Smooth muscle cell of the brain vasculature (primary cell): ENCODE measurements at places on chromosomes 16 and 17.

- no peak for DNase-seq
Observed at GRCh38 chr16:52906281-52906680, 146.4 kb downstream of the CHD9NB start.

DNA sequence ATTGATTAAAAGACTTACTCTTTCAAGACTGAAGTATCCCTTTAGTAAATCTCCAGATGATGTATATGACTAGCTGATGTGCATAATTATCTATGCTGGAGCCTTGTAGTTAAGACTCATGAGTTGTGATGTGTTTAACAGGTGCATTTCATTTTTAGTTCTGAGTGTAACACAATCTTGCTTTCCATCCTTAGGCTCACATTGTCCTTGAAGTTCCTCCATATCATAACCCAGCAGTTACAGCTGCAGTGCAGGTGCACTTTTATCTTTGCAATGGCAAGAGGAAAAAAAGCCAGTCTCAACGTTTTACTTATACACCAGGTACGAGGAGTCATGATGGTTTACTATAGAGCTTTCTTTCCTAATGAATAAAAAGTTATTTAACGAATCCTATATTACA, 52.9 kb downstream of the ESRP2 start:
- no peak for DNase-seq

- no peak for DNase-seq
Observed at GRCh38 chr17:79706931-79707850, 23.6 kb upstream of the ENPP7 start.

DNA sequence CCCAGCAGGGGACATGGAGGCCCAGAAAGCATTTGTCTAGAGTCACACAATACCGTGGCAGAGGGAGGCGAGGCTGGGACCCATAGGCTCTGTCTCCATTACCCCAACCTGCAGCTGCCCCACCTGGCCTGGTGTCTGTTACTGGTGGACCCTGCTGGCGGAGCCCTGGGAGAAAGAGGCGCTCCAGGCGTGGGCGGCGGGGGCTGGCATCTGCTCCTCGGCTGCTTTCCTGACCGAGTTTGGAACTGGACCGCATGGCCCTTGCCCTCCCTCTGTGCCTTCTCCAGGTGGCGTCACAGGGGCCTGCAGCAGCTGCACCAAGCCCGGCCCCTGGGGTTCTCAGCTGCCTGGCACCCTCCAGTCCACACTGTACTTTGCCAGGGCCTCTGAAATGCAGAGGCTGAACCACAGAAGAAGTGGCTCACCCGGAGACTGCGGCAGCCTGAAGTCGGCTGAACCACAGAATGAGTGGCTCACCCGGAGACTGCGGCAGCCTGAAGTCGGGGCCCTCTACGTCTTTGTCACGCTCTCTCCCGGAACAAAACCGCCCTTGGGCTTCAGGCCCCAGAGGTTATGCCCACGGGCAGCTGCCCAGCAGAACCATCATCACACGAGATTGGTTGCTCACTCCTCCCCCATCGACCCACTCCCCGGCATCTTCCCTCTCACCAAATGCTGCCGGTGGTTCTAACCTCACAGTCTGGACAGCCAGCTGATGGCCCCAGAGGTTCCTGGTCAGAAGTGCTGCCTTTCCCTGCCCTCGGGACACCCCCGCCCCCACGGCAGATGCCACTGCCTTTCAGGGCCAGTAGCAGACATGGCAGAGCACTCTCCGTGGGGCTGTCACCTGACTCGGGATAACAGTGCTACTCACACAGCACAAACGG, 20.2 kb downstream of the CBFA2T3 start:
- DNase-seq, result no peak

GRCh38 chr17:44549686-44550085, 7.6 kb upstream of the FZD2 start:
- DNase-seq, result no peak

GRCh38 chr17:75146592-75146991, 7.7 kb downstream of the JPT1 start:
- no peak for DNase-seq

GRCh38 chr17:80887639-80888175, 103.9 kb upstream of the CHMP6 start:
- DNase-seq, result no peak

- DNase-seq, result no peak
Observed at GRCh38 chr17:74245145-74245831, 28.7 kb upstream of the DNAI2 start.

DNA sequence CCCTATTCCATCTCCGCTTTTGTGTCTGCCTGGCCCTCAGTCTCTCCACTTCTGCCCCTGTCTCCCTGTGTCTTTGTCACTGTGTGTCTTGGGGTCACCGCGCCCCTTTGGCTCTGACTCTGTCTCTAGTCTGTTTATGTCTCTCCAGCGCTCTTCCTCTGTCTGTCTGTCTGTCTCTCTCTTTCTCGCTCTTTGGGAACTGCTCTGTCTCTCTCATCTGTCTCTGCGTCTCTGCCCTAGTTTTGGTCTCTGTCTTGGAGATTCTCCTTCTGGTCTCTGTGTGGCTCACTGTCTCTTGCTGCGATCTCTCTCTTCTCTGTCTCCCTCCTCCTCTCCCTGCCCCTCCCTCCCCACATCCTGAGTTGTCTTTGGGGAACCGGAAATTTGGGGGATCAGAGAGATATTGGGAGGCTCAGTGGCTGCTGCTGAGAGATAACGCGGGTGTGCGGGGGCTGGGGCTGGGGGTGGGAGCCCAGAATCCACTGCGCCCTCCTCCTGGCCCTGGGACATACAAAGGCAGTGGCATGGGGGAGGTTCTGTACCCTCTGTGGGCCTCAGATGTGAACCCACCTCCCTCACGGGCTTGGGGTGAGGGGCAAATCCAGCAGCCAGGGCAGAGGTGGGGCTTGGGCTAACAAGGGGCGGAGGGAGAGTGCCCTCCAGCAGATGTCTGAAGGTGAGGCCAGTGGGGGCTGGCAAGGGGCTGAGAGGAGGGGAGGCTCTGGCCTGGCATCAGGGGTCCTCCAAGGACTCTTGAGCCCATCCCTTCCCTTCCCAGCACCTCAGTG, 24.4 kb downstream of the LAT start:
- DNase-seq, result no peak

DNA sequence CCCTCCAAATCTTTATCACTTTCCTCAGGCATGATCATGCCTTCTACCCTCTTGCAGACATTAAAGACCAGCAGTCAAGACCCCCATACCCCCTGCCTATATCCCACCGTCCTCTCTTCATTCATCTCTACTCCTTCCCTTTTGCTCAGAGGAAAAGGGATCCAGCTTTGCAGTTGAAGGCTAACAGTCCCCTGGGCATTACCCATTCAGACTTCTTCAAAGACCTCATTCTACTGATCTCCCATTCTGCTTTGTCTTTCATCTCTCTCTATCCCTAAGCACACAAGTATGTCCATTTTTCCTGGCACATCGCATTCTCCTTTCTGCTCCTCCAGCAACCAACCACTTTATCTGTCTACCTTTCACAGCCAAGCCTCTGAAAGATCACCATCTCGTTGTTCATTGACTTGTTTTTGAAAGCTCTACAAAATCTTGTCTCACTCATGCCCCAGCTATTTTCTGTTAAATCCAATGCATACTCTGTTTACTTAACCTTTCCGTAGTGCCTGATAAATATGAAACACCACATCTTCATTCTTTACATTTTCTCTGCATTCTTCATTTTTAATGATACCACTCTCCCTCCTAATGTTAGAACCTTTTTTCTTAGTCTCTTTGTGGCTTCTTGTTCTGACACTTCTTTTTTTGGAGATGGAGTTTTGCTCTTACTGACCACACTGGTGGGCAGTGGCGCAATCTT, 14.1 kb upstream of the LCMT1 start:
- no peak for DNase-seq

DNA sequence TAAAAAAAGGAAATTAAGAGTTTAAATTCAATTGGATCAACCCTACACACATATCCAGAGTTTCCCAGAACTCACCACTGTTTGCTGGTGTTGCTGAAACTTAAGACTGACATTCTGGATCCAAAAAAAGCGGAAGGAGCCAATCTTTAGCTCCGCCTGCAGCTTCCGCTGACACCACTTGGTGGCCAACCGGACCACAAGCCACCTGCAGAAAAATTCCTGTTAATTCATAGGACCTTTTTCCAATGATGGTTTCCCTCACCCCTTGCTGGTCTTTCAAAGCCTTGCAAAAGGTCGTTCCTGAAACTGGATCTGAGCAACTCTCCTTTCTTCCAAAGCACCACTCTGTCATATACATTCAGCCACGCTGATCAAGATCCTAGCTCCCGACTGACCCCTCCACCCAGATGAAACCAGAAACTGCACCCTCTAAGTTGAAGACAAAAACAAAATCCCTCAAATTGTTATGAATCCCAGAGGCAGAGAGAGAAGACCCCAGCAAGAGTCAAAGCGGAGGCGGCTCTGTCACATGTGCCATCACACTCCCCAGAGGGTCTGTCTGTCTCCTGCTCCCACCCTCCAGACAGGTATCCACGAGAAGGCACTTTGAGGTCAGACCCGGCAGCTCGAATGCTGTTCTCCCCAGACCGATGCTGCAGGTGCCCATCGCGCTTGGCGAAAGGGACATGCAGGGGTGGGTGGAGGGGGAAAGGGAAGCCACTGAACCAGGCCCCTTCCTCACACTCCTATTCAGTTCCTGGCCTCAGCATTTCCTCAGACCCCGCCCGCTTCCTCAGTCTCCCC, 773 bp downstream of the BLTP2 start:
- DNase-seq, result peak; percentile 7

GRCh38 chr17:18985475-18985874, 19.1 kb downstream of the FAM83G start:
- DNase-seq, result no peak

- DNase-seq, result no peak
Observed at GRCh38 chr17:8997994-8998628, 23.2 kb upstream of the NTN1 start.

- DNase-seq, result no peak
Observed at GRCh38 chr17:32385121-32385520, 35.2 kb downstream of the ZNF207 start.

DNA sequence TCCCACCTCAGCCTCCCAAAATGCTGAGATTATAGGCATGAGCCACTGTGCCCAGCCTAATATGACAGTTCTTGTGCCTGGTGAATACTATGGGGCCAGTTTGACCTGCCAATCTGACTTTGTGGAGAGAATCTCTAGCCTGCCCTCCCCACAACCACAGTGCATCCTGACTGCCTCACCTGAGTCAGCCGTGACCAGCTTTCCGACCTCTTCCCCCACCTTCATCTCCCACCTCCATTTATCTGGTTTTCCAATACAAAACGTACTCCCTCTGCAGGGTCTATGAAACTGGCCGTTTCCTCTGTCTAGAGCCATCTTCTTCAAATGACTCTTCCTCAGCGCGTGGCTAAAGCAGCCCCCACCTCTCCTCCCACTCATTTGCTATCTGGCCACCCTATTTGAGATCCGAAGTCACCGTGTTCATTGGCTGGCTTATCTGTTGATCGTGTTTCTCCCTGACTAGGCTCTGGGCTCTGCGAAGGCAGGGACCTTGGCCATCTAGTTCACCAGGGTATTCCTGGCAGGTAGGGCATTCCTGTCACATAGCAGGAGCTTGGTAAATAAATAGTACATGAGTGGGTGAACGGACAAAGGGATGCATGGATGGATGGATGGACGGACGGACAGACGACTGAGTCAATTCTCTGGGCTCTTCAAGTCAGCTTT, 22.3 kb upstream of the PLLP start:
- DNase-seq, result no peak

- DNase-seq, result no peak
Observed at GRCh38 chr17:36851250-36851649, 86.0 kb upstream of the LHX1 start.

DNA sequence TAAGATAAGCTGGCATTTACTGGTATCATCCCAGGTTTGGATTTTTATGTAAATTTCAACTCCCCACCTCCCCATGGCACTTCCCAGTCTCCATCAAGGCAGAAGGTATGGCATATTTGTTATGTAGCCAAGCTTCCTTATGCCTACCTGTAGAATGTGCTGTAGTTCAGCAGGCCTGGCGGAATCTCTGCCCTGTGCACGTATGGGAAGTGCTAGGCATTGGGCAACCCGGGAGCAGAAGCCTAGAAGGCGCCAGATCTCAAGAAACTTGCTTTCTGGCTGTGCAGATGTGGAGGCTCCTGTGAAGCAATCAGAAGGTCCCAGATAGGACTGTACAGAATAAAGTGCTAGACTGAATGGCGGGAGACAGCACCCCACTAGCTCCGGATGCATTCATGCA, 64.7 kb downstream of the SNX20 start:
- DNase-seq, result no peak

- no peak for DNase-seq
Observed at GRCh38 chr16:12210258-12210880, 233.8 kb downstream of the SNX29 start.

DNA sequence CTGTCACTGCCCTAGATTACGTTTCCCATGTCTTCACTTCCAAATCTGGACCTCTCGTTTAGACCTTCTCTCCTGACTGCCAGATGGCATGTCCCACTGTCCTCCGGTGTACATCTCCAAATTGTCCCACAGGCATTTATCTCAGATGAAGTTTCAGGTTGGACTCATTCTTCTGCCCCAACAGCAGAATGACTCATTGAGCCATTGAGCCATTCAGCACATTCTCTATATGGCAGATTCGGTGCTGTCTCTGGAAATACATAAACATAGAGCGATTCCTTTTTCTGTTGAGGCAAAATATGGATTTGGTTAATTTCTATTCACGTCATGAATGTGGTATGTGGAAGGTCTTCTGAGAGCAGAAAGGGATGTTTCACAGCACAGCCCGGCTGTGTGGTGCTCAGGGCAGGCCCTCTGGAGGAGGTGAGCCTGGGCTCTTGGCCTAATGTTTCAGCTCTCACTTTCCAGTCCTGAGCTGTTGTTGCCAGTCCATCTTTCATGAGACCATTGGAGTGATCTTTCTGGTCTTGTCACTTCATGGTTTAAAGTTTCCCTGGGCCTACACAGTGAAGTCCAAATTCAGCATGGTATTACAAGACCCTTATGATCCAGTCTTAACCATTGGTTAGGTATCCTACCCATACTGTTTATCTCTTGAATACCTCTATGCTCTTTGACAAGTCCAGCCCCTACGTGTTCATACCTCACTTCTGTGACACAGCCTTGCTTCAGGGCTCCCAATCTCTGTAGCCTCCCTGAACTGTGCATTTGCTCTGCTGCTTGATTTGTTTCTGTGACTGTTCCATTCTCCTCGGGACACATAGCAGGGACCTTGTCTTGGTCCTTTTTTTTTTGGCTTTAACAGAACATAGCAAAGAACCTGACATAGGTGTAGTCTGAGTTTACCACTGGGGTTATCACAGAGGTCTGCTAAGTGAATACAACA, 15.9 kb downstream of the HAPSTR1 start:
- DNase-seq, result no peak

DNA sequence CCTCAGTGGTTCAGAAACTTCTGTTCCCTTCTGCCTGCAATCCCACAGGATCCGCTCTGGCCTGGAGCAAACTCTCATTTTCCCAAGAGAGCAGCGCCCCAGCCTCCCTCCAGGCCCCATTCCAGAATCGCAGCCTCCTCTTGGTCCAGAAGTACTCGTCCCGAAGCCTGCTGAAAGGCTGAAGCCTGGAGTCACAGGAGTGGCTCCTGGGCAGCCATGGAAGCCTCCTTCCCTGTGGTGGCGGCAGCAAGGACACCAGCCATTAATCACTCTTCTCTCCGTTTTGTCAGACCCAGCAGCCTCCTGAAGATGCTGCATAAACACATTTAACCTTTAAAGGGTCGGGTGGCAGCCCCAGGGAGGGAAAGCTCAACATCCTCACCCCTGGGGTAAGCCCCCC, 66.9 kb upstream of the TNRC6C start:
- DNase-seq, result no peak

- no peak for DNase-seq
Observed at GRCh38 chr17:56926270-56926669, 12.4 kb upstream of the TRIM25 start.
